ENCODE measurements at places on chromosomes 7 and 10. TPM values are rescaled to one million over a fixed set of nuclear protein-coding genes. Genes with fewer than 3 reads are reported as not detected.

- DNase-seq = no peak
Observed at GRCh38 chr10:127168261-127168660, 28.1 kb downstream of the INSYN2A start.

- DNase-seq = no peak
Observed at GRCh38 chr7:95011146-95011928, 103.9 kb downstream of the PPP1R9A start.

GRCh38 chr7:78398081-78398480 is 599.5 kb downstream of the PHTF2 start:
- no peak for DNase-seq

DNA sequence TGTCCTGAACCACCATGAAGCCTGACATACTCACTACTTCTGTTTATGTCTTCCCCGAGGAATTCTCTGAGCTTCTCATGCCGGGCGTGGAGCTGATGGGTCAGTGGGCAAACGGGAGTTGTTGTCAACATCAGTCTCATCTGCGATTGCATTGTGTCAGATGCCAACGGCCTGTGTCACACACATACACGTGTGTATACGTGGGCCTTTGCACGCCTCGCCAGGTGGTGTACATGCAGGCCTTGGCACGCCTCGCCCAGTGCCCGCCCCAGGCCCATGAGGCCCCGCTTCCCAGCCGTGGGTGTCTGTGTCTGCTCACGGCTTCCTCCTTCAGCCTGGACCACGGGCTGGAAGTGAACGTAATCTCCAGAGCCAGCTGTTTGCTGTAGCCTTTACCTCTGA is 7.5 kb upstream of the CSGALNACT2 start:
- DNase-seq = peak; percentile 16

DNA sequence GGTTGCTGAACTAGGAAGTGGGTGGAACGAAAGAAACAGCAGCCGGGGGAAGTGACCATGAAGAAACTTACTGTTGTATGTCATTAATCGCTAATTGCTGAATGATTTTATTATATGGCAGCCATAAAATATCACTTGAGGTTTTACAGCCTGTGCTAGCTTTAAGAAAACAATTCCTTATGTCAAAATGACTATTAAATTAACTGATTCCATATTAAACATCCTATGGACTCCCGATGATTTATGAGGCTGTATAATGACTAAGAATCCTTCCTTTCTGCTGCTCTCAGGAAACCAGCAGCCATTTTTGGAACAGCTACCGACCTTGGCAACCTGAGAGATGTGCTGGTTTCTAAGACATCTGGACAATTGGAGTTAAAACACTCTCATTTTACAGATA is 421.9 kb downstream of the SORCS3 start:
- no peak for DNase-seq

DNA sequence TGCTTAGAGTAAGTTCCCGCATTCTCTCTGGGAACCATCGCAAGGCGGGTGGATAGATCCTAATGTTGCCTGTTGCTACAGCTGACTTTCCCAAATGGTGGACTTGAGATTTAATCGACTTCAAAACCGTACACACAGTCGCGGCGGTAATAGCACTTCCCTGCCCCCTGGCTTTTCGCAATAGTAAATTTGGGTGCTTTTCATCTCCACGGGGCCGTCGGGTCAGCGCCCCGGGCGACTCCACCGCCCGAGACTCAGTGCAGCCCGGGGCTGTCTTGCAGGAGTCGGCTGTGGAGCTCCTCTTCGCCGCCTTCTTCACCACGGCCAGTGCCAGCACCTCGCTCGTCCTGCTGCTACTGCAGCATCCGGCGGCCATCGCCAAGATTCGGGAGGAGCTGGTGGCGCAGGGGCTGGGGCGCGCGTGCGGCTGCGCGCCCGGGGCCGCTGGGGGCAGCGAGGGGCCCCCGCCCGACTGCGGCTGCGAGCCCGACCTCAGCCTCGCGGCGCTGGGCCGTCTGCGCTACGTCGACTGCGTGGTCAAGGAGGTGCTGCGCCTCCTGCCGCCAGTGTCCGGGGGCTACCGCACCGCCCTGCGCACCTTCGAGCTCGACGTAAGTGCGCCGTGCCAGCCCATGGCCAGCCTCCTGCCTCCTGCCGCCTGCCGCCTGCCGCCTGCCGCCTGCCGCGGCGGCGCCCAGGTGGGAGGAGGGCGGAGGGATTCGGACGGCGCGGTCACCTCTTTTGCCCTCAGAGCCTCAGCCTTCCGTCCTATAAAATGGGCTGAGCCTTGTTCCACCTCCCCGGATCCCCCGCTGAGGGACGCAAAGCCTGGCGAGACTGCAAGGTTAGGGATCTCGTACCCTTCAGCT is 5.3 kb downstream of the CYP26C1 start:
- no peak for DNase-seq

DNA sequence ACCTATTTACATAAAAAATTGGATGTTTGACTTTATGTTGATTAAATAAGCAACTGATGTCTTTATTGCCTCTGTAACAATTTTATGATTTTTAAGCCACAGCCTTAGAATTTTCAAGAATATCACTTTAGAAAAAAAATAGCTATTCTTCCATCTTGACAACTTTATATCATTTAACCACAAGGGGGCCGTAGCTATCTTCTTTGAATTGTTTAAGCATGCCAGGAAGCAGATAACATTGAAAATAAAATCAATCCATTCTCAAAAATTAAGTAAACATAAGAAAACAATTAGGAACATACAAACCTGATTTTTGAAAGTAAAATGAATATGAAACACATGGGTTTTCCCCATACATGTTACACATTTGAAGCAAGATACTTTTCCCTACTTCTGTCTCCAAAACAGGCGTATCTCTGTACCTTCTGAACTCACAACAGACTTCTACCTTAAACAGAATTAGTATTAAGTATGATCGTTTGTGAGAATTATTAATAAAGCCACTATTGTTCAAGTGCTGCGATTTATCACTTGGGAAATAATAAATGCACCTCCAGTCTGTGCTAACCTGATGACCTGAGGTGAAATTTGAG is 209.0 kb downstream of the CACNA2D1 start:
- no peak for DNase-seq

DNA sequence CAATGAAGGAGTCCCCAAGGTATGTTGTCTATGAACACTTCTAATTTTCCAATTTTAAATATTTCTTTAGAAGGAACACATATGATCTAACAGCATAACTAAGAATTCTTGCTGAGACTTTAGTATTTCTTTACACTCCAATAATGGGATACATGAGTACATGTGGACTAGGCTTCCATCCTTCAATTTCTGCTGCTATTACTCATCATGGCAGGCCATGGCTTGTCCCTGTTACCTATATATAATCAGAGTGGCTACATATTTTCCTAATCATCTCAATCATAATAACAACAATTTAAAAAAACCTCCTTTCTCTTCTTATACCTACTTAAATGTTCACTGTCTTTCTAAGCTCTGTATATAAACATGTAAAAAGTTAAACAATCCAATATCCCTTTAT is 60.3 kb upstream of the TAC1 start:
- no peak for DNase-seq

The DDC gene
- total RNA-seq = not detected

The PIK3AP1 gene
- 9.8 TPM for total RNA-seq

The CPA4 gene
- not detected for total RNA-seq

Measured in breast epithelium (tissue), 4 donors.